ENCODE measurements at places on chromosomes 16 and 17.

- no peak for DNase-seq
Observed at GRCh38 chr17:58615768-58616659, 75.8 kb downstream of the TEX14 start.

- DNase-seq, result no peak
Observed at GRCh38 chr17:80729761-80730160, 185.1 kb downstream of the RPTOR start.

GRCh38 chr17:32323811-32324491, 18.0 kb downstream of the C17orf75 start:
- DNase-seq, result peak; percentile 31

DNA sequence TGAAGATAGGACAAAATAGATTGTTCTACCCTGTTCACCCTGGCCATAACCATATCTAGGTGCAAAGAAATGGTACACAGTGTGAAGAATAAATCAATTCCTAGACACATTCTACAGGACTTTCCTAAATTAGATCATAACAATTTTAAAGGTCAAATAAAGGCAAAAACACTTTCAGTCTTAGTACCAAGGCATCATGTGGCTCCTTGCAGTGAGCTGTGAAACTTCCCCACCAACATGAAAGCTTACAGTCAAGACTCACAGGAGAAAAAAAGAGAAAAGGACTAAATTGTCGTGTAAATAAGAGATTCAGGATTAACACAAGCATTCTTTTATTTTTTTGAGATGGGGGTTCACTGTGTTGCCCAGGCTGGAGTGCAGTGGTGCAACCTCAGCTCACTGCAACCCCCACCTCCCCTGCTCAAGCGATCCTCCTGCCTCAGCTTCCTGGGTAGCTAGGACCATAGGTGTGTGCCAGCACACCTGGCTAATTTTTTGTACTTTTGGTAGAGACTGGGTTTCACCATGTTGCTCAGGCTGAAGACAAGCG, 14.2 kb downstream of the NSMCE1 start:
- DNase-seq, result no peak

GRCh38 chr17:40422990-40423633, 5.4 kb upstream of the TOP2A start:
- no peak for DNase-seq

GRCh38 chr17:81419319-81419885, 24.1 kb downstream of the BAHCC1 start:
- peak; percentile 82 for DNase-seq

DNA sequence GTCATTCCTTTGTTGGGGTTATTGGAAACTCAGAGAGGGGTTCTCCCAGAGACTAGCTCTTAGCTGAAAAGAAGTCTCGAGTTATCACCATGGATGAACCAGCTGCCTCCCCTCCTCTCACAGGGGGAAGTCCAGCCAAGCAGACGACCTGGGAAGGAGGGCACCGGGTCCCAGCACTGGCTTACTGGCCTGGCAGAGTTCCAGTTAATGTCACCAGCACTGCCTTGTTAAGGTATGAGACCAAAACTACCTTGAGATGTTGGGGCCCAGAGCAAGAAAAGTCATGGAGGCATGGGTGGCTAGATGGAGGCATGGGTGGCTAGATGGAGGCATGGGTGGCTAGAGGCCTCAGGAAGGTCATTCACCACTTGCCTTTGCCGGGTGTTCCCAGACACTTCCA, 72.4 kb downstream of the WIPI1 start:
- DNase-seq, result no peak

DNA sequence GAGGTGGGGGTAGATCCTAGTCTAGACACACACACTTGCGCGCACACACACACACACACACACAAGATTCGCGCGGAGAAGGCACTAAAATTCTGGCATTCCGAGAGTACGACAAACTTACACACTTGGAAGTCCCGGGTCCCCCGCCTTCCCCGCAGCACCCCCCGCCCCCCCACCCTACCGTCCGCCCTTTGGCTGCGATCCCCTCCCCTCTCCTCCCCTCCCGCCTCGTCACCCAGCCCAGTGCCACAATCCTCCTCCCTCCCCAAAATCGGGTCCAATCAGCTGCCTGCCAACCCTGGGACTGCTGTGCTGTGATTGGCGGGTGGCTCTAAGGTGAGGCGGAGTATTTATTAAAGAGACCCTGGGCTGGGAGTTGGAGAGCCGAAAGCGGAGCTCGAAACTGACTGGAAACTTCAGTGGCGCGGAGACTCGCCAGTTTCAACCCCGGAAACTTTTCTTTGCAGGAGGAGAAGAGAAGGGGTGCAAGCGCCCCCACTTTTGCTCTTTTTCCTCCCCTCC, at the start of gene SOX9:
TSS of gene SOX9 (plus strand) at position 379 of the 522 bp plus-strand sequence. CDS start 372 bp downstream, outside the sequence.
- peak; percentile 91 for DNase-seq

- no peak for DNase-seq
Observed at GRCh38 chr17:41140360-41141131, at the start of gene KRTAP4-6. TSS of gene KRTAP4-6 (minus strand) at chr17:41140544. CDS start at chr17:41140487, 57 bp downstream.

GRCh38 chr17:61627125-61627524, 36.1 kb upstream of the NACA2 start:
- DNase-seq, result no peak

DNA sequence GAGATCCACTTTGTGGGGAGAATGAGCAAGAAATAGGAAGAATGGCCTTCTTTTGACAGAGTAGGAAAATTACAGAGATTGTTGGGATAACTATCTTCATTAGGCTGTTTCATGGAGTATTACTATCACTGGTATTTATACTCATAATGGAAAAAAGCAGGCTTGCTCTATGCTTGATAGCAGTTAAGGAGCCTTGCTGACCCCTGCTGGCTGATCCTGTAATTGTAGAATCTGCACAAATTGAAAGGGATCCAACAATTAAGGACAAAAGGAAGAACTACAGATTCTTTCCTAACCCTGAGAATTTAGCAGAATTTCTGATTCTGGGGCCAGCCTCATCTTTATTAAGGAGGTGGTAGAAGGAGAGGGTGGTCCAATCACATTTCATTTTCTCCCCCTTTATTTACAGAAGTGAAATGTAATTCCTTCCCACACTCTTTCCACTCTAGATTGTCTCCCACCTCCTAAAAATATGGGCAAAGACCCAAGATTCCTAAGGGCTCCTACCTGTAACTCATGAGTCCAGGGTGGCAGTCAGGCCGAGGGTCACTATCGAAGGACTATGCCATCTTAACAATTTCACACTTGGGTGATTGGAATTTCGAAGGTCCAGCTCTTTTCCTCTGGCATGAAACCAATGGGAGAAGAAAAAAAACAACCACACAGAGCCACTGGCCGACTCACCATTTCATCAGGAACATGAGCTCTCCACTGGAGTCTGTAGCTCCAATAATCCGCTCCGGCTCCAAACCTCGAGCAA, 26.3 kb downstream of the NFE2L1 start:
- peak; percentile 84 for DNase-seq

DNA sequence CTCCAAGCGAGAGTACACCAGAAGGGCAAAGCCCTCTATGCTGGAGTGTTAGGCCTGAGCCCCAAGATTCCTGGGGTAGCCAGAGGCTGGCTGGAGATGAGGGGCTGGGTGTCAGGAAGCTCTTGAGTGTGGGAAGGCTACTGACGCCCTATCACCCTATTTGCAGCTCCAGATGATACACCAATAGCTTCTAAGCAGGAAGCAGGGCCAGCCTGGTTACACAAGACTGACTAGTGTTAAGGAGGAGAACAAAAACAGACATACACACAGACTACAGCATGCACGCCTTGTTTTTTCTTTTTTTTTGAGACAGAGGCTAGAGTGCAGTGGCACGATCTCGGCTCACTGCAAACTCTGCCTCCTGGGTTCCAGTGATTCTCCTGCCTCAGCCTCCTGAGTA, 15.9 kb downstream of the POLR3K start:
- DNase-seq, result no peak

DNA sequence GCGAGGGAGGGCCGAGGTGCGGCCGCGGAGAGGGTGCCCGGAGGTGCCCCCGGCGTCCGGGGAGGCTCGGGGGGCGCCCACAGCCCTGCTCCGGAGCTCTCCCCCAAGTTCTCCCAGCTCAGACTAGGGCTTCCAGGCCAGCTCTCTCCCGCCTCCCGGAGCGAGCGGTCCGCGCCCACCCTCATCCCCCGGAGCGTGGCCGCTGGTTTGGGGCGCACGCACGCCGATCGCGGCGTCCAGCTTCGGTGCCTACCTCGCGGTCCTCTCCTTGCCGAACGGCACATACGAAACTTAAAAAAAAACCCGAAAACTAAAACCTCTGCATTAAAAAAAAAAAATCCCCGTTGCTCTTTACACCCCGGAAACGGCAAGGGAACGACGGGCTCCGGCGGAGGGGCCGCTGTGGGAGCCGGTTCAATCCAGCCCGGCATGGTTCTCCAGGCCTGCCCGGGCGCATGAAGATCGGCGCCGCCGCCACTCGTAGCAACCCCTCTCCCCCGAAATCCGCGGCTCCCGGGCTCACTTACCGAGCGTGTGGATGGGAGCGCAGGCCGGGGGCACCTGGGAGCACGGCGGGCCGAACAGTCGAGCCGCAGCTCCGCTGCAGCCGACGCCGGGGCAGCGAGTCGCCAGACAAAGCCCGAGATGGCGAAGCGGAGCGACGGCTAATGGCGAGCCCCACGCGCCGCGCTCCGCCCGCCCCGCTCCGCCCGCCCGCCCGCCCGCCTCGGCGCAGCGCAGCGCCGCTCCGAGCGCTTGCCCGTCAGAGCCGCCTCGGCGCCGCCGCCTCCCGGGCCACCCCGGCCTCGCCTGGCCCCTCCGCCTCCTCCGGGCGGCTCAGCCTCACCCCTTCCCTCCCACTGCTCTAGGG, 973 bp upstream of the UBTF start:
- DNase-seq, result peak; percentile 42

- no peak for DNase-seq
Observed at GRCh38 chr16:10870808-10871156, 6.2 kb upstream of the CIITA start.

DNA sequence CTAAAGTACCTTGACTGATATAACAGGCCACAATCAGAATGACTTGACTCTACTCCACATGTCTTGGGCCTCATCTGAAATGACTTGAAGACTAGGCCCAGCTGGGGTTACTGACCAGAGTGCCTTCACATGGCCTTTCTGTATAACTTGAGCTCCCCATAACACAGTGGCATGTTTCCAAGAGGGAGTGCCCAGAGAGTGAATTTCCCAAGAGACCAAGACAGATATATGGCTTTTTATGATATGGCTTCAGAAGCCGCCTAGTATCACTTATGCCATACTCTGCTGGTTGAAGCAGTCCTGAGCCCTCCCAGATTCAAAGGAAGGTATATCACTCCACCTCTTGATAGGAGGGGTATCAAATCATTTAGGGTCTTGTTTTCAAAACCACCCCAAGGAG, 357.5 kb upstream of the EEF2KMT start:
- DNase-seq, result peak; percentile 24

DNA sequence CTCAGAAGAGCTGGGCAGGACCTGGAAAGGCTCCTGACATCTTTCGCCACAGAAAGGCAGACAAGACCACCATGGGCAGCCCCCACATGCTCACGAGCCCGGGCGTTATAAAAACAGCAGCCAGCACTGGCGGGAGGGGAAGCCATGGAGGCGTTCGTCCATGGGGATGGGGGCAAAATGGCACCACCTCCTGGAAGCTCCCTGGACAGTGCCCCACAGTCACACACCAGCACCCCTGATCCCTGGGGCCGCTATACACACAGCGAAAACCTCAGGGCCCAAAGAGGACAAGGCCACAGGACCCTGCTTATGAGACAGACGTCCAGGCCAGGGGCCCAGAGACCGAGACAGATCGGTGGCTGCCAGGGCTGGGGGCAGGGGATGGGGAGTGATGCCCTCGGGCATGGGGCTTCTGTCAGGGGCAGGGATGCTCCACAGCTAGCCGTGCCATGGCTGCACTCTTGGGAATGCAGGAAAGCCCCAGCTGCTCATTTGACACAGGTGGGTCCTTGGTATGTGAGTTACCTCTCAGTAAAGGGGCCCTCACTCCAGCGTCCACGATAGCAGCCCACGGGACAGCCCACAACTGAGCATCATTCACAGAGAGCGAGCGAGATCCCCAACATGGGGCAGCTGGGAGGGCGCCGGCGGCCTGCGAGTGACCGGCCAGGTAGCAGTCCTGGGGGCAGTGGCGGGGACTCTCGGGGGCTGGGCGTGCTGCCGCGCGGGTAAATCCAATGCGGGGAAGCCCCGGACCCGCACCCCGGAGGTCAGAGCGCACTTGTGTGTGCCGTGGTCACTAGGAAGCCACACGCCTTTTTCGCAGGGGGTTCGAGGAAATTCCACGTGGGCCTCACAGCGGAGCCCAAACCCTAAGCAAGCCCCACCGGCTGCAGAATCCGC, 6.4 kb upstream of the PVALEF start:
- DNase-seq, result no peak

DNA sequence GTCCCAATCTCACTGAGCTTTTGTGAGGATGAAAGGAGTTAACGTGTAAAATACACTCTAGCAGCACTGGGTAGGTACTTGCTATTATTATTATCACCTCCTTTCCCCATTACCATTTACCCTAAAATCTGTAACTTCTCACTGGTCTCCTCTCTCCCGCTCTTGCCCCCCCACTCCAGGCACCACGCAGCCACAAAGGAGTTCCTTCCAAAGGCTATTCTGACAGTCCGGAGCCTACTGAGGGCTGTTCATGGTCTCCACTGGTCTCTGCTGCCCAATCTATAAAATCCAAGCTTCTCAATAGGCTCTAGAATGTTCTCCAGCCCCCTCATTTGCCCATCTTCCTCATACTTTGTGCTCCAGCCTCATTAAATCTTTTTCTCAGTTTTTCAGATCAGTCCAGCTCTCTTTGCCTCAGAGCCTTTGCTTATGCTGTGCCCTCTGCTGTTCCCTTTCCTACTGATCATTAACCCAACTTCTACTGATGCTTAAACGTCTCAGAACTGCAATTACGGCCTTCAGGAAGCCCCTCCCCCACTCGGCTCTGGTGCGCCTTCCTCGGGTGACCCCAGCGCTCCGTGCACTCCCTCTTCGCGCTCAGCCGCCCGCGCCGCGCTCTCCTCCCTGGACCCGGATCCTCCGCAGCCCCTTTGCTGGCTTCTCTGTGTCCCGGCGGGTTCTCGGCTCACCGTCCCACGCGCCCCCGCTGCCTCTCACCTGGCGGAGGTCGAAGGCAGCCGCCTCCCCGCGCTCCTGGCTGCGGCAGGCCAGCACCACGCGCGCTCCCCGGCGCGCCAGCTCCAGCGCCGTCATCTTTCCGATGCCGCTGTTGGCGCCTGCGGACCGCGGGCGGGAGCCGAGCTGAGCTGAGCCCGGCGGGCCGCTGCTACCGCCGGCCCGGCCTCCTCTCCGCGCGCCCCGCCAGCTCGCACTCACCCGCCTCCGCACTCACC, 737 bp downstream of the DHRS13 start:
- DNase-seq, result peak; percentile 65

GRCh38 chr16:87391324-87391949, 699 bp upstream of the MAP1LC3B start:
- peak; percentile 65 for DNase-seq

- no peak for DNase-seq
Observed at GRCh38 chr17:51676691-51677487, 416.5 kb downstream of the UTP18 start.

GRCh38 chr16:85733155-85733838, 17.6 kb downstream of the C16orf74 start:
- no peak for DNase-seq

- no peak for DNase-seq
Observed at GRCh38 chr17:57614742-57615141, 130.4 kb downstream of the CCDC182 start.

- no peak for DNase-seq
Observed at GRCh38 chr17:39801055-39801454, 63.1 kb downstream of the IKZF3 start.

- no peak for DNase-seq
Observed at GRCh38 chr17:38891441-38891840, 21.6 kb downstream of the LASP1 start.

Data from transverse colon (tissue), 4 donors.